Pons (tissue), 1 donor: ENCODE measurements at places on chromosomes 1 and 21.
A peak's percentile ranks its signal among the peaks of the same experiment; 100 is the strongest.

DNA sequence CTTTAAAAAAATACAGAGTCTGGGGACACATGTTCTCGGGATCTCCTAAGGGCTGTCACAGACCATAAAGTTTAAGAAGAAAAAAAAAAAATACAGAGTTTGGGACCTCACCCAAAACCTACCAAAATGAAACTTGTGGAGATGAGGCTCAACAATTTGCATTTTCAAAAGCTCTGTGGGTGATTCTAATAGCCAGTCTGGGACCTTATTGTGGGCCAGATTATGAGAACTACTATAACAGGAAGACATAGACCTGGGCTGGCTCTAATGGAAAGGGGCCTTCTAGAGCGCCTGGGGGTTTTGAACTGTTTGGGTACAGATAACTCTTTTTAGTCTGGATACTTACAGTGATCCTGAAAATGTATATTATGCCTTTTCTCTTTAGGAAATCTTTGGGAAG, 69.1 kb downstream of the LAMC1 start:
- DNase-seq: no peak

DNA sequence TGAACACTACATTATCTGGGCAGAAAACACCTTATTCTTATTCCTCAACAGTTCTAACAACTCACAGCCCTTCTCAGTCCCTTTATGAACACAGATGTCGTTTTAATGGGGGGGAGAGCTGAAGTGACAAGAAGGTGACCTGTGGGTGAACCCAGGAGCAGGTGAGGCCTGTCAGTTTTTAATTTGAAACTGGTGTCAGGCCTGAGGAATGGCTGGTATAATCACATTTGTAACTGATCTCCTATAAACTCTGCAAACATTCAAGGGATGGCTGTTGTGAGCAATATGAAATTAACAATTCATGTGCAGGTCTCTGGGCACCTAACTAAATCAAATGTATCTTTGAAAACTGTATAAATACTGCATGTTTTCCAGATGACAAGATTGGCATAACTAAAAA, 362.1 kb upstream of the NR5A2 start:
- no peak for DNase-seq

DNA sequence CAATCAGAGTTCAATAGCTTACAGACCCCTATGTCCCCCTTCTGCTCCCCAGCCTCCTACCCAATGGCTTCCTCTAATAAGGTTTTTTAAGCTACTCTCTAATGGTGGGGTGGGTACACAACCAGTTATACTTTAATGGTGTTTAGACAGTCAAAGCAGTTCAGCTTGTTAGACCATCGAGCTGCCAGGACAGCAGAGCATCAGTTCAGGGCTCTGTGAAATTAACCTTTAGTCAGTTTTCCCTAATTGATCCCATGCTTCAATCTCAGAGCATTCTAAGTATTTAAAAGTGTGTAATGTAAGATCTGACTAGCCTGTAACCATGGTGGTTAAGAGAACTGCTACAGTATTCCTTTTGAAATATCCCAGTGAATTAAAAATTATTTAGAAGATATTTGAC, 107.2 kb upstream of the ZNF644 start:
- no peak for DNase-seq

DNA sequence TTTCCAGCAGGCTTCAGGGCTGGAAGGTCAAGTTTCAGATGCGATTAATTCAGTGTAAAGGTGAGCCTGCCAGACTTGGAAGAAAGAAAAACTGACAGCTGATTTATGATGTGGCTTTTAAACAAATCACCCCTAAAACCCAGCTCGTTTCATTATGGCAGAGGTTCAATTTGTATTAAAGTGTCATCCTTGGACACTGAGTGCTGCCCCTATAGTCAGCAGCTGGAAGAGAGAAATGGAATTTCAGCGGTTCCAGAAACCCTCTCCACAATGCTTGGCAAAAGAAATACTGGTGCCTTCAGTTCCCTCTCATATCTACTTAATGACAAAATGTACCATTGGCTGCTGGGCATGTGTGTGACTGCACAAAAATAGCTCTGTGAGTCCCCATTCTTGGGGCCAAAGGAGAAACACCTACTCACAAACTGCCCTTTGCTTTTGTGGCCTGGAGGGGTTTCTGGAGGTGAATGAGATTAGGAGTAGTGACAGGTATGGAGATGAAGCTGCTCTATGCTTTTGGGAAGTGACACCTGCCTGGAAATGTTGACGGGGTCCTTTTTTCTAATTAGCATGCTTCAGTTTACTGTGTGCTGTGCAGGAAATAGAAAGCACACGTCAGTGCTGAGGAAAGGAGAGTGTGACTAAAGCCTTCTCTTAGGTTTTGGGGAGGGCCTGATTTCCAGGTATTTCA, 95.1 kb upstream of the TSPAN2 start:
- DNase-seq: no peak

DNA sequence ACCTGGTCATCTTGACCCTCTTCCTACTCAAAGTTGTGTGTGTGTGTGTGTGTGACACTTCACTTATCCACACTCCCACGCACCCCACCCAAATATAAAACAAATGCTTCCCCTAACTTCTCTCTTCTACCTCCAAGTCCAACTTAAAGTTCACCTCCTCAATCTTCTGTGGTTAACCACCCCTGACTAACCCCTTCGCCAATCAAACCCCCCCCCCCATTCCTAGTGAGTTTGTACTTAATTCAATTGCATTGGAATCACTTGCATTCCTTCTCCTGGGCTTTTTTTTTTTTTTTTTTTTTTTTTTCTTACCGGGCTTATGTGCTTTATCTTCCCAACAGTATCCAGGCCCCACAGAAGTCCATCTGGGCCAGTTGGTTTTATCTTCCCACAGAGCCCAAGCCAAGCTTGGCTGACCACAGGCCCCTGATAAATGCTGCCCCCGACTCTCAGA, 78.4 kb downstream of the CD58 start:
- no peak for DNase-seq

- no peak for DNase-seq
Measured at GRCh38 chr21:43835861-43836260, 29.2 kb upstream of the AGPAT3 start.

DNA sequence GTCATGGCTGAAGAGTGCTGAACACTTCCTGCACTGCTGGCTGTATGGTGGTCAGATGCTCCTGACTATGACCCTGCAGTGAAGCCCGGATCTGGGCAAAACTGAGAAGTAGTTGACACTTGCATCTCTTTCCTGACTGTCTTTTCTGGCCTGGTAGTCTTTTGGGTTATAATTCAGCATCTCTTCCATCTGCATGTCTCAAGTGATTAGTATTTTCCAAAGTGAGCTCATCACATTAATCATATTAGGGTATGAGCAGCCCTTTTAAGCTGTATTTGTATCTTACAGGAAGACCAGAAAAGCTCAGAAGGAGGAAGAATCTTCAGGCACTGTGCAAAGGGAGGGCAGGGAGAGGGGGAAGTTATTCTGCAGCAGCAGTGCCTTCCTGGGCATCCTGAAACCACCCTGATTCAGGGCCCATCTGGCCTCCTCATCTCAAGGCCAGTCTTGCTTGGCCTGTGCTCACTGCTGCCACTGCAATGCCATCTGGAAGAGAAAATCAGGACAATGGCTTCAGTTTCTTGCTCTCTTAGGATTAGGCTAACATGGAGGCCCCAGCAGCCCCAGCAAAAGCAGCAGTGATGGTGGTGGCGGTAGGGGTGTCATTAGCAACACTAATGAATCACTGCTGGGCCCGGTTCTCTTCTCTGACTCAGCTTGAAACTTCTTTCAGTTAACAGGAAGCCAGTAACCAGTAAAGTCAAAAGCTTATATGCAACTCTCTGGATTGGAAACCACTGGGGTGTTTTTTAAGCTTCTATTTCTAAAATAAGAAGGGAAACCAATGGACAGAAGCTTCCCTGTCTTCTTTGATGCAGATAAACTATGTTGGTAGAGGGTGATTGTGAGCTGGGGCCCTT, 63.3 kb upstream of the WDR26 start:
- peak; percentile 63 for DNase-seq

- DNase-seq: no peak
Measured at GRCh38 chr1:83546874-83547273, 452.1 kb downstream of the TTLL7 start.

DNA sequence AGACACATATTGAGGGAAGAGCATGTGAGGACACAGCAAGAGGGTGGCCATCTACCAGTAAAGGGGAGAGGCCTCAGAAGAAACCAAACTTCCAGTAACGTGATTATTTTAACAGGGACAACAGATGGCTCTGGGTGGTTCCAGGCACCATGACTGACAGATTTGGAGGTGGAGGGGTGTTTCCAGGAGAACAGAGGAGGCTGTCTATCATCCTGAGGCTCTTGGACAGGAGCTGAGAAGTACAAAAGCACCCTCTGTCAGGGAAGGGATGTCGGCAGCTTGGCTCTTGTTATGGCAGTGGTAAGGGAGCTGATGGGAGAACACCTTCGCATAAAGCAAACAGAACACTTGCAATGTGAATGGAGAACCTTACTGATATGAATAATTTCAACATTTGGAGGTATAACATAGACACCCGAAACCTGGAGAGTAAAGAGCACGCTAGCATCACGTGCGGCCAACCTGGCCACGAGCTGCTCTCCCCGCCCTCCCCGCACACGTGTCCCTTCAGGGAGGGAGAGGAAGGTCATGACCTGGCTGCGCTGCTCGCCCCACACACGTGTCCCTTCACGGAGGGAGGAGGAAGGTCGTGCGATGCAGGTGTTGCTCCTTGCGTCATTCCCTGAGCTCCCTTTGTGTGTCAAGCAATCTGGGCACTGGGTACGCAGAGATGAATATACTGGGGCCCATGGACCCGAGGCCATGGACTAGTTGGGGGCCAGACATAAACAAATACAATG, 37.5 kb upstream of the NLRP3 start:
- no peak for DNase-seq

DNA sequence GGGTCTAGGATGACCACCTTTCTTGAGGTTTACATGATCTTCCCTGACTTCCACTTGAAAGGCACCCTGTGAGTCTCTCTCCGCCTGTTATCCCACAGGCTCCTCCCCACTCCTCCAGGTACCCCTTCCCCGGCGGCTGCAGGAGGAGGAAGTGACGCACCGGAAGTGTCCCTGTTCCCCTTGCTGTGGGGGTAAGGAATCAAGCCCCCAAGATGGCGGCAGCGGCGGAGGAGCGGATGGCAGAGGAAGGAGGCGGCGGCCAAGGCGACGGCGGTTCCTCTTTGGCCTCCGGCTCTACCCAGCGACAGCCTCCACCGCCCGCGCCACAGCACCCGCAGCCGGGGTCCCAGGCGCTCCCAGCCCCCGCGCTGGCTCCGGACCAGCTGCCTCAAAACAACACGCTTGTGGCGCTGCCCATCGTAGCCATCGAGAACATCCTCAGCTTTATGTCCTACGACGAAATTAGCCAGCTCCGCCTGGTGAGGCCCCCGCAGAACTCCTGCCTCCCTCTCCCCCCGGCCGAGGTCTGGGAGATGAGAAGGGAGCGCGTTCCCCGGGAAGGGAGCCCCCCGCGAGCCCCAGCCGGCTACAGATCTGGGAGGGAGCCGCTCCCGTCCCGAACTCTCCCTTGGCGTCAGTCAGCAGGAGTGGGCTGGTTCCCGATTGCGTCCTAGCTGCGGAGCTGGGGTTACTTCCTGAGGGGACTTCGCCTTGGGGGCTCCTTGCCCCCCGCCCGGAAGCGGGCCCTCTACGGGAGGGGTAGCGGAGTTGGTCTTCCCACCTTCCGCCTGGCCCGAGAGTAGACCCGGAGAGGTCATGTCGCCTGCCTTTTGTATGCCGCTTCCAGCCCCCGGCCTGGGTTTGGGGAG, at the start of gene FBXO28:
Gene FBXO28, plus strand, starts transcription at position 194 of the 869 bp plus-strand sequence. Its CDS starts 19 bp downstream, at position 213.
- peak; percentile 96 for DNase-seq

DNA sequence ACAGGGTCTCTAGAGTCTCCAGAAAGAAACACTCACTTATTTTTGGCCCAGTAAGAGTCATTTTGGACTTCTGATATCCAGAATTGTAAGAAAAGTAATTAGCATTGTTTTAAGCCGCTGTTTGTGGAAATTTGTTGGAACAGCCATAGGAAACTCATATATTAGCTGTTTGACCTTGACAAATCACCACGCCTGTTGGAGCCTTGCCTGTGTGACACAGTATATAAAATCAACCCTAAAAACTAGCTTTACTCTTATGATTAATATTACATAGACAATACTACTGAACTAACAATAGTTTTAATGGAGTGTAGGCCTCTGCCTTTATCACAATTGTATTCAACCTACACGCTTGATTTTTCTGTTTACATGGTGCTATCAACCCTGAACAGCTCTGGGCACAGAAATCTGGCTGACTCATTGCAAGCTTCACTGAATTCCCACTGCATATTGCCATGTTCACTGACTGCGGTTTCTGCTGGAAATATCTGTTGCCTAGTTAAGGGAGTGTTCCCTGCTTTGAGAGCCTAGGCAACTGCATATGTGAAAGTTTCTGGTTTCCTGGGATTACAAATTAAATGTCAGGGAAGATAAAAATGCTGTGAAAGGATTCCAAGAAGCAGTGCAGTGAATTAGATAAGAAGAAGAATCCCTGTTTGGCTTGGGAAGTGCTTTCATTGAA, 419.5 kb upstream of the DEPDC1 start:
- DNase-seq: peak; percentile 17

DNA sequence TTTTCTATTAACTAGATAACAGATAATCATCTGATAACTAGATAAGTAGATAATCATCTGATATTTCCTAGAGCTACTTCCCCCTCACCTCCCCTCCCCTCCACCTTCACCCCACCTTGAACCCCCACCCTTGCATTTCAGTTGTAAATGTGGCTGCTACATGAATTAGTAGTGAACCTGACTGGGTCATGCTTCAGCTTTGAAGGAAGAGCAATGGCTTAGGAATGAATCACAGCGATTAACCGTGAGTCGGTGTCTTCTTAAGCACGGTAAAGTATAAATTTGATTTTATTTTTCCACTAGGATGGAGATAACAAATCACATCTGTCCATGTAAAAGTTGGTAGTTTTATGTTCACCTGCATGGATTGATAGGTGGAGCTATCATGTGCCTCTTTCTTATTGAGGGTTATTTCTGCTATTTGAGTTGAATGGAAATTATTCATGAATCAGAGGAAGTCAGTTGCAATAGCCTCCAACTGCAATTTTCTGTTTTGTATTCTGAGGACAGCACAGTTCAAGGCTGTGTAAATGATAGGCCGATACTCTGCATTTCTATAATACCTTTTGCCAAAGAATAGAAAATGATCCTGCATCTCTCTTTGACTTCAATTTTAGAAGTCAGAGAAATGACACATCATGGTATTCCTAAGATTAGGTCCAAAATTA, 235.0 kb downstream of the PTGER3 start:
- no peak for DNase-seq

DNA sequence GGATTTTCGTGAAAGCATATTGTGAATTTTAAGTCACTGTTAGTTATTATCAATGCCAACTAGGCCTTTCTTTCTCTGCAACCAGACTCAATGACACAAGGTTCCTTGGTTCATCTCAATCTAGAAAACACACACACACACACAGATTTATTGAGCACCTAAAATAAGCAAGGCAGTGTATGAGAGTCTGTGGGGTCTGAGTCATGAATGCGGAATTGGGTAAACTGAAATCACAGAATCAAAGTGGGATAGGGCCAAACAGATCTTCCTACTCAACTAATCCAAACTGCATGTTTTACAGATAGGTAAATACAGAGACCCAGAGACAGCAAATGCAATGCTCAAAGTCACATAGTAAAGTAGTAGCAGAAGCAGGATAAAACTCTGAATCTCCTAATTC, 48.5 kb upstream of the NRDC start:
- no peak for DNase-seq
